ENCODE measurements at places on chromosomes 11 and 22.

GRCh38 chr22:46794067-46794466, 31.6 kb downstream of the TBC1D22A start:
- no peak overlapping the region for H3K27ac ChIP-seq
- no peak overlapping the region for H3K4me3 ChIP-seq
- no peak for DNase-seq
- H3K27me3 ChIP-seq, result no peaks in the 10 kb centered on the region
- peaks cover 27% of the 10 kb centered on the region for H3K36me3 ChIP-seq

GRCh38 chr11:66317322-66317722, 478 bp upstream of the CD248 start:
- H3K27me3 ChIP-seq, result peaks cover 5% of the 10 kb centered on the region
- peak; percentile 40 for DNase-seq
- H3K27ac ChIP-seq, result peak overlapping the region; percentile 89
- H3K4me1 ChIP-seq, result peaks cover 38% of the 10 kb centered on the region
- H3K4me3 ChIP-seq, result peak overlapping the region; percentile 57

- H3K4me1 ChIP-seq, result no peaks in the 10 kb centered on the region
- no peak overlapping the region for H3K4me3 ChIP-seq
- no peaks in the 10 kb centered on the region for H3K27me3 ChIP-seq
- H3K27ac ChIP-seq, result no peak overlapping the region
- DNase-seq, result no peak
Measured at GRCh38 chr22:46992121-46992731, 229.8 kb downstream of the TBC1D22A start.

GRCh38 chr11:10809373-10810160, 841 bp upstream of the EIF4G2 start:
- peaks cover 18% of the 10 kb centered on the region for H3K4me1 ChIP-seq
- H3K4me3 ChIP-seq, result peak overlapping the region; percentile 83
- DNase-seq, result peak; percentile 34
- no peaks in the 10 kb centered on the region for H3K27me3 ChIP-seq
- peak overlapping the region; percentile 75 for H3K27ac ChIP-seq

DNA sequence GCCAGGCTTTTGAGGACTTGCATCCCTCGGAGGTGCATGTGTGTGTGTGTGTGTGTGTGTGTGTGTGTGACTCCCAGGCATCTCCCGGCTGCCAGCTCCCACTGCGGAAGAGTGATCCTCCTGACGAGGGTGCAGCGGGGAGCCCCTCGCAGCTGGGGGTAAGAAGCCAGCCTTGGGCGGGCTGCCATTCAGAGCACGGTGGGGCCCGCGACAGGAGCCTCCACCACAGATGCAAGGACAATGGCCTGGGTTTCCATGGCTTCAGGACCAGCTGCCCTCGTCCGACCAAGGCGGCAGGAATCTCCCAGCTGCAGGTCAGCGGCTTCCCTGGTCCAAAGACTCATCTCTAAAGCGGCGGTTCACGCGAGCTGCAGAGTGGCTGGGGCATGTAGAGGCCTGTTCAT, 908.5 kb downstream of the BRD1 start:
- H3K4me1 ChIP-seq, result no peaks in the 10 kb centered on the region
- H3K36me3 ChIP-seq, result no peaks in the 10 kb centered on the region
- no peak overlapping the region for H3K4me3 ChIP-seq
- no peak overlapping the region for H3K27ac ChIP-seq
- H3K27me3 ChIP-seq, result no peaks in the 10 kb centered on the region

DNA sequence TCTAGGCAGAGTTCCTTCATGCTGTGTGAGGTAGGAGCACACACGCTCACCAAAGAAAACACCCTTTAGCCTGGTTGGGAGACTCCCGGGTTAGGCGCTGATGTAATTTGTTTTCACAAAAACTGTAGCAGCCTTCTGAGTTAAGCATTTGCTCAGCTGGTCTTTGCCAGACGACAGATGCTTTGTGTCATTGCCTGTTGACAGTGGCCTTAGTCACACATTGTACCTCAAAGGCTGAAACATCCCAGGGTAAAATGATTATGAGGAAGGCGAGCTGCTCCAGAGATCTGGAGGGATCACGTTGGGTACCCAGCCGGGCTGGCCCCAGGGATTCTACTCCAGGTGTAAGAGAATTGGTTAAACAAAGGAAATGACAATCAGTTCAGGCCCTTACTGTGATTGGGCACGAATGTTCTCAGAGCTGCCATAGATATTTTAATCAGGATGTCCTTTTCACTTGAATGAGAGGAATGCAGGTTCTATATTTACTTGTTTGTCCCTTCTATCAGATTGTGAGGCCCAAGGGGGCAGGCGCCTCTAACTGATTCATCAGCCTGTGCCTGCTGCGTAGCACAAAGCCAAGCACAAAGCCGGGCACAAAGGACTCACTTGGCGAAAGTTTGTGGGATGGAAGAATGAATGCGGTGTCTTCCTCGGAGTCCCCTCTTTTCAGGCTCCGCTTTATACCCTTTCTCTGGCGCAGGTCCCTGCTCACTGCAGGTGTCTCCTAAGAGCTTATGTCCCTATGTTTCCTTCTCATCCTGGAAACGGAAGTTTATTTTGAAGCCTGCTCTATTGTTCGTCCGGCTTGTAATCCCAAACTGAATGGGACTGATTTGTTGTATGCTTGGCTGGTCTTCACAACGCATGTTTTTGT, 47.1 kb downstream of the ADM start:
- H3K4me3 ChIP-seq, result no peak overlapping the region
- no peaks in the 10 kb centered on the region for H3K36me3 ChIP-seq
- H3K27ac ChIP-seq, result no peak overlapping the region
- H3K27me3 ChIP-seq, result no peaks in the 10 kb centered on the region
- no peak for DNase-seq
- H3K4me1 ChIP-seq, result peaks cover 3% of the 10 kb centered on the region

DNA sequence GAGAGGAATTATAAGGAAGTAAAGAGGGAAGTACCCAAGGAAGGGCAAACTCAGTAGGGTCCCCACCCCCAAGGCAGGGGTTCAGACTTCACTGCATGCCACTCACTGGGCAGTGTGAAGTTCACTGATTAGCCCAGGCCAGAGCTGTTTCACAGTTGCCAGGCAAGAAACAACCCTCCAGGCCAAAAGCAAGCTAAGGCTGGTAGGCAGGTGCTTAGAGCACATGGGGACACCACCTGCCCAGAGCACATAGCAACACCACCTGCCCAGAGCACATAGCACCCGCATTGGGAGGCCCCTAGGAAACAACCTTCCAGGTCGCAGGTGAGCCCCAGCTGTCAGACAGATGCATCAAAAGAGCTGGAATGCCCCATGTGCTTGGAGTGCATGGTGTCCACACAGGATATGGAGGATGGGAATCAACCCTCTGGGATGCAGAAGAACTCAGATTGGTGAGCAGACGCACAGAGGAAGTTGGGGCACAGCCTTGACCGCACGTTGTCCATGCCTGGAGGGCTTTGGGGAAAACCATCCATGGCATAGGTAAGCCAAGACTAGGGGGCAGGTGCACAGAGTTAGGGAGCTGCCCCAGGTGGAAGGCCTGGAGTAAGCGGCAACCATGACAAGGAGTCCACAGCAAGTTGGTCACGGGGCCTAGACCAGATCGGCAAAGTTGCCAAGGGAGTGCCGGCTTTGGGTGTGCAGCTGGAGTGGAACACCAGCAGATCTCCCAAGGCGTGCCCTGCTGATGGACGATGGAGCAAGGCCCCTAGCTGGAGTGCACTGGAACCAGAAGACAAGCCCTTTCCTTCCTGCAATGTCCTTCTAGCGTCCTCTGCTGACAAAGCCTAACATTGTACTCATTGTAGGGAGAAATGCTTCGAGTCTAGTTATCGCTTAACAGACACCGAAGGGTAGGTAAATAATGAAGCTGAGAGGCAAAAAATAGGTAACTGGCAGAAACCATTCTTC, 7.8 kb upstream of the TMEM216 start:
- H3K27ac ChIP-seq, result no peak overlapping the region
- H3K36me3 ChIP-seq, result no peaks in the 10 kb centered on the region
- no peak for DNase-seq
- peaks cover 3% of the 10 kb centered on the region for H3K4me1 ChIP-seq
- H3K4me3 ChIP-seq, result no peak overlapping the region

DNA sequence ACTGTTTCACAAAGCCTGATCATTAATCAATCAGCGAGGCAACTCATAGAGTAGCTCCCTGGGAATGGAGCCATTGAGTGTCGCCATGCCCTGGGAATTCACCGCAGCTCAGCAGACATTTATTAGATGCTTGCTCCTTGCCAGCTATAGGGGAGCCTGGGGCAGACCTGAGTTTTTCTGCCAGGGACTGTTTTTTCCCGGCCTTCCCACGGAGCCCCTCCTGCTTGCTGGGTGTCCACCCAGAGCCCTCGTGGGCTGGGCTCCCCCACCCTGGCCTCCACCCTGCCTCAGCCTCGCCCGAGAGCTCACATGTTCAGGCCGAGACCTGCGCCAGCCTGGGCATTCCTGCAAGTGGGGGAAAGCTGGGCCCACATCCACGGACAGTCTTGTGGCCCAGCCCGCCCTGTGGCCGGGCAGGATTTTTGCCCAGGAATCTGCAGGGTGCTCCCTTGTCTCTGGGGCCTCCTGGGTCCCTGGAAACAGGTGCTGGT, 64.9 kb downstream of the SMIM38 start:
- no peaks in the 10 kb centered on the region for H3K36me3 ChIP-seq
- H3K27ac ChIP-seq, result no peak overlapping the region
- DNase-seq, result no peak

- peak overlapping the region; percentile 24 for H3K27ac ChIP-seq
- no peaks in the 10 kb centered on the region for H3K27me3 ChIP-seq
- no peak overlapping the region for H3K4me3 ChIP-seq
- DNase-seq, result no peak
- H3K4me1 ChIP-seq, result no peaks in the 10 kb centered on the region
Measured at GRCh38 chr11:75265851-75266531, 25.4 kb downstream of the TPBGL start.

- H3K4me3 ChIP-seq, result no peak overlapping the region
- no peak overlapping the region for H3K27ac ChIP-seq
- no peaks in the 10 kb centered on the region for H3K4me1 ChIP-seq
- no peaks in the 10 kb centered on the region for H3K36me3 ChIP-seq
Measured at GRCh38 chr11:107769189-107769588, 57.3 kb upstream of the SLN start.

DNA sequence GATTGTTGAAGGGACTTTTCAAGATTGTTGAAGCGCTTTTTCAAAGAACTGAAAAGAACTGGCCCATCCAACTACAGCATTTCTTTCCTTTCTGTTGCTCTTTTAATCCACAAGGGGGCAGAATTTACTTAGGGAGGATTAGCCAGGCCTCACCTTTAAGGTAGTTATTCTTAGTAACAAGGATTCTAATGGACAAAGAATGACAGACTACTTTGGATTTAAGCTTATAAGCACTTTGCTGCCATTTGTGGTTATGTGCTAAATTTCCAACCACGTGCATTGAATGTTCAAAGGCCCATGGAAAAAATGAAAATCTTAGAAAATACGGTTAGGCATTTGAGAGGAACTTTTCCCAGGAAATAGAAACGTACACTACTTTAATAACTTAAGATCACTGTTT, 49.5 kb upstream of the HSPA8 start:
- H3K4me1 ChIP-seq, result no peaks in the 10 kb centered on the region
- H3K36me3 ChIP-seq, result peaks cover 6% of the 10 kb centered on the region
- no peaks in the 10 kb centered on the region for H3K27me3 ChIP-seq
- no peak for DNase-seq

GRCh38 chr11:118820412-118821357, 29.7 kb upstream of the DDX6 start:
- peak overlapping the region; percentile 26 for H3K27ac ChIP-seq
- H3K27me3 ChIP-seq, result no peaks in the 10 kb centered on the region
- no peaks in the 10 kb centered on the region for H3K36me3 ChIP-seq
- DNase-seq, result peak; percentile 13
- no peaks in the 10 kb centered on the region for H3K4me1 ChIP-seq
- H3K4me3 ChIP-seq, result no peak overlapping the region

DNA sequence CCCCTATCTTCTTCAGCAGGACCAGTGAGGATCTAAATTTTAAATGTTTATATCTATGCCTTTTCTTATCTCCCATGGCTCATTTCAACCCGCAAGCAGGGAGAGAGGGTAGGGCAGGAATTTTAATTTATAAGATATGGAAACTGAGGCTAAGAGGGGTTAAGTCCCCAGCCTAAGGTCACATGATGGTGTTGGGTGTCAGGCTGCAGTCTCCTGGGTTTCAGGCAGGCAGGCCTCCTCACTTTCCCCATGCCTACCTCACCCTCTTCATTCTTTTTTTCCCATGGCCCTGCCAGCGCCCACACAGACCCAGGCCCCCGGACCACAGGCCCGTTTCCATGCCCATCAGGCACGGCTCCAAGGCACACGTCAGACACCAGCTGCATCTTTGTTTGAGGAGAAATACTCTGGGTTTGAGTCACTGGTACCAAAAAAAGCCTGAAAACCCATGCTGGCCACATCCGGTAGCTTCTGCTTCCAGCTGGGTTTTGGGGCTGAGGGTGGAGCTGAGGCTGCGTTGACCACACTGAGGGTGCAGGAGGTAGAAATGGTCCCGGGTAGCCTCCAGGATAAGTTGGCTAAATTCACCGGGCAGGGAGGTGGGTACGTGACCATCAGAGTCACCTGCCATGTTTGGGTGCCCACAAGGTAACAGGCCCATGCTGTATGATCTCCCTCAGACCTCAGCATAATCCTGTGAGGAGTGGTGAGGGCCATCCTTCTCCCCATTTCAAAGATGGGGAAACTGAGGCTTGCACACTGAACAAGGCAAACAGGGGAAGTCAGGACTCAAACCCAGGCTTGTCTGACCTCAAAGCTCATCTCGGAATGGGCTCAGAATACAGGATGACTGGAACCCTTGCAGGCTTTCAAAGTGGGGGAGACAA, 7.5 kb downstream of the CRYBB1 start:
- DNase-seq, result no peak
- H3K4me3 ChIP-seq, result no peak overlapping the region
- no peaks in the 10 kb centered on the region for H3K36me3 ChIP-seq
- no peaks in the 10 kb centered on the region for H3K4me1 ChIP-seq

DNA sequence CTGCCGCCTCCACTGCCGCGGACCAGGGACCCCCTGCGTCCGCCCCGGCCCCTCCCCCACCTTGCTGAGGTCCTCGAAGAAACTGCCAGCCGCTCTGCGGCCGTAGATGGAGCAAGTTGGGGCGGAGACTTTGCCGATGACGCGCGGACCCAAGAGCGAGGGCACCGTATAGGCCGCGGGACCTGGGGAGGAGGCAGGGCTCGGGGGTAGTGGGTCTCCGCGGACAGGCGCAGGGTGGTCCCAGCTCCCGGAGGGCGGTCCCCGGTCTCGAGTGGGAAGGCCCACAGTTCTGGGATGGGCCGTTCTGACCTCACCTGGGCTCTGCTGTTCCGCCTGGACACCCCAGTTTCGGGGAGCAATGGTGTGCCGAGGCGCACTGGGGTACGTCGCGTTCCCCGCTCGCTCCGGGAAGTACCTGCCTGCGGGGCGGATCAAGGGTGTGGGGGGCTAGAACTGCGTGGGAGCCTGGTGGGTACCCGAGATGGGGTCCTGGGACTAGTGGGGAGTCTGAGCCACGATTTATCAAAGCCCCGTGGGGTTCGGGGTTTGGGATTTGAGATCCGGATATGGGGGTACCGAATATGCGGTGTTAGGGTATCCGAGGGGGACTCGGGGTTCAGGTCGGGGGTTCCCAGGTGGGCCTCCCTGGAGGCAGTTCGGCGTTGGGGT, 1.2 kb upstream of the TYMP start:
- H3K27ac ChIP-seq, result peak overlapping the region; percentile 56
- DNase-seq, result peak; percentile 65
- peak overlapping the region; percentile 60 for H3K4me3 ChIP-seq
- H3K27me3 ChIP-seq, result peaks cover 3% of the 10 kb centered on the region
- H3K4me1 ChIP-seq, result peaks cover 68% of the 10 kb centered on the region
- no peaks in the 10 kb centered on the region for H3K36me3 ChIP-seq
